Karpas-422 (cell line): ENCODE measurements at places on chromosomes 16 and 17. TPM values are rescaled to one million over a fixed set of nuclear protein-coding genes. Genes with fewer than 3 reads are reported as not detected.

Gene SPEM3
- not detected in 2 replicates for total RNA-seq

Gene HBQ1
- total RNA-seq: not detected in 2 replicates

Gene CASKIN1
- total RNA-seq: 0.14 TPM in 1 of 2 replicates, not detected in the other

Gene ZNF385C
- total RNA-seq: not detected in 2 replicates

Gene NDEL1
- total RNA-seq: 26.0 and 48.6 TPM in 2 replicates

Gene MYOCD
- not detected in 2 replicates for total RNA-seq

Gene JUP
- 102 and 133 TPM in 2 replicates for total RNA-seq

Gene RUNDC3A
- 1.5 and 2.3 TPM in 2 replicates for total RNA-seq

Gene AURKB
- 71.0 and 82.4 TPM in 2 replicates for total RNA-seq
